ENCODE measurements at places on chromosomes 3 and 15. TPM values are rescaled to one million over a fixed set of nuclear protein-coding genes. Genes with fewer than 3 reads are reported as not detected.

Gene COMMD4
- 122 TPM for total RNA-seq

Gene SNTN
- not detected for total RNA-seq

Gene VPS13C
- 59.4 TPM for total RNA-seq

Gene LRTM1
- total RNA-seq: not detected

Gene FSD2
- not detected for total RNA-seq

Gene MOBP
- total RNA-seq: not detected

Gene GPR62
- total RNA-seq: not detected

Gene POC1A
- 32.2 TPM for total RNA-seq

Gene RUBCN
- 49.3 TPM for total RNA-seq

Gene FYTTD1
- total RNA-seq: 23.1 TPM

Gene RAB43
- total RNA-seq: 57.4 TPM

Gene LINGO1
- total RNA-seq: not detected

Gene NANOGP8
- not detected for total RNA-seq
